Adrenal gland (tissue), 19 donors: ENCODE measurements at places on chromosomes 5 and 9. TPM values are rescaled to one million over a fixed set of nuclear protein-coding genes. Genes with fewer than 3 reads are reported as not detected.
A peak's percentile ranks its signal among the peaks of the same experiment; 100 is the strongest.

DNA sequence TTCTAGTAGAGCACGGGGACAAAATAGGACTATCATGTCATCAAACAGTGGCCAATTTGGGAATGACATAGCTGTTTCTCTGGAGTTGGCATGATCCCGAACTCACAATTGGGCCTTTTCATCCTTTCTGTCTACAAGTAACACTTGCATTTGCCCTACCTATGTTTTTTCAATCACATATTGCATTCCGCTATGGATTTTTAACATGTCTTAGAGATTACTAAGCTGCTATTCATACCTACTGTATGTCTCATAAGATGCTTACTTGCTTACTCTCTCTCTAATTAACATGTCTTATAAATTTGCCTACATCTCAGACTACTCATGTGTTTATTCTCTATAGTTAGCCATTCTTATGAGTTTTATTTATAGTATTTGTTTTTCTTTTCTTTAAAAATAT is 341.2 kb upstream of the CTNND2 start:
- no peak overlapping the region for H3K4me3 ChIP-seq
- no peak overlapping the region for H3K27ac ChIP-seq
- H3K36me3 ChIP-seq = no peaks in the 10 kb centered on the region
- no peaks in the 10 kb centered on the region for H3K27me3 ChIP-seq

GRCh38 chr9:36191290-36191645 is 547 bp downstream of the CLTA start:
- peak overlapping the region; percentile 78 for H3K4me3 ChIP-seq
- no peaks in the 10 kb centered on the region for H3K36me3 ChIP-seq
- peak overlapping the region; percentile 22 for H3K27ac ChIP-seq
- DNase-seq = peak; percentile 47
- H3K27me3 ChIP-seq = no peaks in the 10 kb centered on the region

DNA sequence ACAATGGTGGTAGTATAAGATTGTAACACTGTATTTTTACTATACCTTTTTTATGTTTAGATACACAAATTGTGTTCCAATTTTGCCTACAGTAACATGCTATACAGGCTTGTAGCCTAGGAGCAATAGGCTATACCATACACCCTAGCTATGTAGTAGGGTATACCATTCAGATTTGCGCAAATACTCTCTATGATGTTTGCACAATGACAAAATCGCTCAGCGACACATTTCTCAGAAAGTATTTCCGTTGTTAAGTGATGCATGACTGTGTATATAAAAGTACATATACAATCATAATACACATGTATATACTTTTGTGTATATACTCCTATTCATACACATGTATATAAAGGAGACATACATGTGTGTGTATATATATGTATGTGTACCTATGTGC is 34.8 kb downstream of the ENC1 start:
- no peak overlapping the region for H3K27ac ChIP-seq
- H3K4me1 ChIP-seq = no peaks in the 10 kb centered on the region
- DNase-seq = no peak
- H3K4me3 ChIP-seq = no peak overlapping the region
- H3K36me3 ChIP-seq = no peaks in the 10 kb centered on the region

DNA sequence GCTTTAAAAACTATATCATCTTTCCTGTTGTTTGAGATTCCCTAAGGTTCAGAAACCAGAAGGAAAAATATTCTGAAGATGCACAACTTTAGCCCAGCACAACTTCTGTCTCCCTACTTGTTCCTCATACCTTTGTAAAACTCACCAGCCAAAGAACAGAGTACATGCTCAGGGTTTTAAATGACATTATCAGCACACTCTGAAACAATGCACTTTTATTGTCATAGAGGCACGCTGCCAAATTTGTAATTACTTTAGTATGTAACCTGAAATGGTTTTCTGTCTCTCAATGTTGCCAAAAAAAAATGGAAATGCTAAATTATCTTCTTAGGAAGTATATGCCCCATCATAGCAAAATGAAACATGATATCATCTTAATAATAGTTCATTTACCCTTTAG is 383.6 kb upstream of the CDH6 start:
- no peak overlapping the region for H3K27ac ChIP-seq
- H3K36me3 ChIP-seq = no peaks in the 10 kb centered on the region
- H3K27me3 ChIP-seq = no peaks in the 10 kb centered on the region
- no peak for DNase-seq

DNA sequence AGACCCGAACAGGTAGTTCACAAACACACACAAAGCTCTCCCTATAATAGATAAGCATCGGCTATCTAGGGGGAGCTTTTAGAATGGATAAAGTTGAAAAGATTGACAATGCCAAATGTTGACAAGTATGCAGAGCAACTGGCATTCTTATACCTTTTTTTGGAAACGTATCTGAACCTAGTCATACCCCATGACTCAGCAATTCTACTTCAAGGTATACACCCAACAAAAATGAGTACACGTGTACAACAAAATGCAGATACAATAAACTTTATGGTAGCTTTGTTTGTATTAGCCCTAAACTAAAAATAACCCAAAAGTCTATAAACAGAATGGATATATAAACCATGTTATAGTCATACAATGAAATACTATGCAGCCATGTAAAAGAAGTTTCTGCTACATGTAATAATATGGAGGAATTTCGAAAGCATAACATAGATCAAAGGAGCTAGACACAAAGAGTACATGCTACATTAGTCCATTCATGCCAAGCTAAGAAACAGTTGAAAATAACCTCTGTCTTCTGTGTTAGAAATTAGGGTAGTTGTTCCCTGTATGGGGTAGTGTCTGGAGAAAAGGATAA is 718.5 kb upstream of the ZNF608 start:
- H3K4me3 ChIP-seq = no peak overlapping the region
- H3K36me3 ChIP-seq = no peaks in the 10 kb centered on the region
- peaks cover 7% of the 10 kb centered on the region for H3K4me1 ChIP-seq
- no peaks in the 10 kb centered on the region for H3K27me3 ChIP-seq
- no peak for DNase-seq
- no peak overlapping the region for H3K27ac ChIP-seq

DNA sequence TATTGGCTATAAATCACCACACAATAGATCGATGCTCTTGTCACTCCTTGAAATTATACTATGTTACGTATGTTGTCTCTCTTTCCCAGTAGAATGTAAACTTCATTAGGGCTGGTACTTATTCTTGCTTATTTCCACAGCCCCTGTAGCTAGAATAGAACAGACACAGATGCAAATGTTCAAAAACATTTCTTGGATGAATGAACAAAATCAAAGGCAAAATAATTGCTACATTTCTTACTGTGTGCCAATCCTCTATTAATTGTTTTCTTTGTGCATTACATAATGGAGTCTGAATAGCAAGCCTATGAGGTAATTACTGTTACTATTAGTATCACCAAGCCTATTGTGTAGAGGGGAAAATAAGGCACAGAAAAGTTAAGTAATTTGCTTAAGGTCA is 725 bp upstream of the OR13C2 start:
- no peaks in the 10 kb centered on the region for H3K36me3 ChIP-seq
- no peak overlapping the region for H3K27ac ChIP-seq
- no peaks in the 10 kb centered on the region for H3K27me3 ChIP-seq
- no peaks in the 10 kb centered on the region for H3K4me1 ChIP-seq

GRCh38 chr5:175195698-175196656 is 248.0 kb downstream of the DRD1 start:
- no peak overlapping the region for H3K4me3 ChIP-seq
- no peaks in the 10 kb centered on the region for H3K4me1 ChIP-seq
- H3K27me3 ChIP-seq = no peaks in the 10 kb centered on the region
- H3K36me3 ChIP-seq = no peaks in the 10 kb centered on the region

GRCh38 chr9:125807079-125807478 is 59.9 kb downstream of the PBX3 start:
- no peaks in the 10 kb centered on the region for H3K36me3 ChIP-seq
- no peak overlapping the region for H3K27ac ChIP-seq
- DNase-seq = no peak
- H3K4me1 ChIP-seq = no peaks in the 10 kb centered on the region
- H3K4me3 ChIP-seq = no peak overlapping the region

DNA sequence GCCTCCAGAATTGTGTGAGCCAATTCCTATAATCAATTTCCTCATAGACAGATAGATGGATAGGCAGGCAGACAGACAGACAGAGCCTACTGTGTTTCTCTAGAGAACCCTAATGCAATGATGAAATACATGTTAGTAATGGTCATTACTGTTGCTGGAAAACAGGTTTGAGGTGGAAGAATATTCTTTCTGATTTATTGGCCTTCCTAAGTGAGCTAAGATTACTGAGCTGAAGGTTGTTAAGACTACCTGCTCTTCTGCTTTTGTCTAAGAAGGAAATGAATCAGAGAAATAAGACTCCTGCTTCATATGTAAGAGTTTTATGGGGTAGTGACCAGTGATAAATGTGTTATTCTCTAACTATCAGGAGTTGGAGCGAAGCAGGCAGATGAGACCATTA is 219.9 kb downstream of the ELAVL2 start:
- no peaks in the 10 kb centered on the region for H3K27me3 ChIP-seq
- no peak overlapping the region for H3K4me3 ChIP-seq
- H3K27ac ChIP-seq = no peak overlapping the region
- H3K36me3 ChIP-seq = no peaks in the 10 kb centered on the region
- no peaks in the 10 kb centered on the region for H3K4me1 ChIP-seq

DNA sequence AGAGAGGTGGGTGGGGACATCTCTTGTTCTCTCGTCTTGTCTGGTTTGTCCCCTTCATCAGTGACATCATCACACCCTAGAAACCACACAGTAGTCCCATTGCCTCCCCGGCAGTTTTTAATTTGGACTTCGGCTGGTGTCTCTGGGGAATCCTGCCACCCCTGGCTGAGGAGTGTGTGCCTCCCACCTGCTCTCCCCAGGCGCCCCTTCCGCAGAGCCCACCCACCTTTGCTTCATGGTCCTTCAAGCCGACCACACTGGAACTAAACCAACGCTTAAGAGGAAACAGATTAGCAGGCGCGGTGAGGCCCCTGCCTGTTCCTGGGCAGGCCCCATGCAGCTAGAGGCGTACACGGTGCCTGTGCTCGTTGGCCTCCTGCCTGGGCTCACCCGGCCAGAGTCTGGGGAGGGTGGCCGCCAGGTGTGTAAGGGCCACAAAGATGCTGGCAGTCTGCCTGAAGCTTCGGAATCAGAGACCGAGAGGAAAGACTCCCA is 107.6 kb upstream of the SPRY4 start:
- peaks cover under 1% of the 10 kb centered on the region for H3K4me1 ChIP-seq
- no peaks in the 10 kb centered on the region for H3K27me3 ChIP-seq
- no peaks in the 10 kb centered on the region for H3K36me3 ChIP-seq
- DNase-seq = no peak
- H3K27ac ChIP-seq = no peak overlapping the region
- no peak overlapping the region for H3K4me3 ChIP-seq

- no peak overlapping the region for H3K27ac ChIP-seq
- H3K27me3 ChIP-seq = no peaks in the 10 kb centered on the region
- no peaks in the 10 kb centered on the region for H3K36me3 ChIP-seq
- H3K4me3 ChIP-seq = no peak overlapping the region
- DNase-seq = no peak
Measured at GRCh38 chr5:145105384-145105783, 729.8 kb downstream of the PRELID2 start.

- H3K4me3 ChIP-seq = no peak overlapping the region
- H3K4me1 ChIP-seq = no peaks in the 10 kb centered on the region
- DNase-seq = peak; percentile 36
Measured at GRCh38 chr9:80175286-80176150, 603.8 kb downstream of the TLE4 start.

DNA sequence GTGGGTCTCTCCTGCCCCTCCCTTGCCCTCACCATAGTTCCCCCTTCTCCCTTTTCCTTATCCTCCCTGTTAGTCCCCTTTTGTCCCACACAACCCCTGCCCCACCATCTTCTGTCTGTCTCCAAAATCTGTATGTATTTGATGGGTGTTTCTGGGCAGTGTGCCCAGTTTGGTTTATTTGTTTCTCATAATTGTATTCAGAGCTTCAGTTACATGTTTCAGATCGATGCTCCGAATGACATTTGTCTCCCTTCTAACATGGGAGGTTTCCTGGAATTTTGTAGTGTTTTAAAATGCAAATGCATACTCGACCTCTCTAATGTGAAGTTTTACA is 22.2 kb downstream of the FBXL7 start:
- no peaks in the 10 kb centered on the region for H3K27me3 ChIP-seq
- no peak for DNase-seq
- H3K27ac ChIP-seq = no peak overlapping the region
- H3K4me3 ChIP-seq = no peak overlapping the region
- no peaks in the 10 kb centered on the region for H3K36me3 ChIP-seq

DNA sequence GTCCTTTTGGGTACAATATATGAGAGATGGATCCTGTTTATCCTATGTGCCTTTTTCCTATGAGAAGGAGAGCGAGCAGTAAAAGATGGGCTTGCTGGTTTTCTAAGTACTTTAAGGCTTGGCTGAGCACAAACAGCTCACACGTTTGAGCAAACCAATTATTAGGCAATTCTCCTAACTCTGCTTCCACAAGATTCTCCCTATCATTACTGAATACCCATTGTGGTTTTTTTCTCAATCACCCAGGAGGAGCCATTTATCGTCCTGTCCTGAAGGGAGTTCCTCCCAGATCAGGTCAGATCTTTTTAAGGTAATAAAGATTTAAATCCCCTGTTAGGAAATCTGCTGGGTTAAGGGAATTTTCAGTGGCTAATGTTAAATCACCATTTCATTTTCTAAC is 19.4 kb upstream of the C1QTNF3 start:
- no peak for DNase-seq
- no peak overlapping the region for H3K4me3 ChIP-seq
- H3K4me1 ChIP-seq = no peaks in the 10 kb centered on the region
- H3K36me3 ChIP-seq = no peaks in the 10 kb centered on the region

DNA sequence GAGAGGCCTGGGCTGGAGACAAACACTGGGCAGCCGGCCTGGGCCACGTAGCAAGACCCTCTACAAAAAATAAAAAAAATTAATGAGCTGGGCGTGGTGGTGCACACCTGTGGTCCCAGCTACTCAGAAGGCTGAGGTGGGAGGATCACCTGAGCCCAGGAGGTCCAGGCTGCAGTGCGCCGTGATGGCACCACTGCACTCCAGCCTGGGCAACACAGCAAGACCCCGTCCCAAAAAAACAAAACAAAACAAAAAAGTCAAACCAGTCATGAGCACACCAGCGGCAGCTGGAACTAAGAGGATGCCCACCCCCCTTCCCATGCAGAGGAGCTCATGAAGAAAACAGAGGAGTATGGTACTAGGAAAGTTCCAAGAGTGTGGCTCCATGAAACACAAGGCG is 2.2 kb upstream of the UBAC1 start:
- no peaks in the 10 kb centered on the region for H3K36me3 ChIP-seq
- H3K27ac ChIP-seq = no peak overlapping the region
- no peak for DNase-seq
- no peak overlapping the region for H3K4me3 ChIP-seq
- no peaks in the 10 kb centered on the region for H3K27me3 ChIP-seq

- H3K27ac ChIP-seq = no peak overlapping the region
- H3K36me3 ChIP-seq = no peaks in the 10 kb centered on the region
- no peaks in the 10 kb centered on the region for H3K4me1 ChIP-seq
- H3K27me3 ChIP-seq = no peaks in the 10 kb centered on the region
Measured at GRCh38 chr9:75664597-75664996, 225.9 kb upstream of the PCSK5 start.

GRCh38 chr5:77209495-77210090 is 887 bp upstream of the PDE8B start:
- peaks cover 7% of the 10 kb centered on the region for H3K4me1 ChIP-seq
- H3K27ac ChIP-seq = no peak overlapping the region
- no peaks in the 10 kb centered on the region for H3K36me3 ChIP-seq
- no peak overlapping the region for H3K4me3 ChIP-seq
- no peak for DNase-seq

The FOXD4L3 gene
- not detected for total RNA-seq

The FOXD4L4 gene
- total RNA-seq = not detected

The IL5 gene
- not detected for total RNA-seq

The UNC5A gene
- total RNA-seq = 0.07 TPM
